NCI-H526 (cell line): ENCODE measurements at places on chromosomes 11 and 22.

DNA sequence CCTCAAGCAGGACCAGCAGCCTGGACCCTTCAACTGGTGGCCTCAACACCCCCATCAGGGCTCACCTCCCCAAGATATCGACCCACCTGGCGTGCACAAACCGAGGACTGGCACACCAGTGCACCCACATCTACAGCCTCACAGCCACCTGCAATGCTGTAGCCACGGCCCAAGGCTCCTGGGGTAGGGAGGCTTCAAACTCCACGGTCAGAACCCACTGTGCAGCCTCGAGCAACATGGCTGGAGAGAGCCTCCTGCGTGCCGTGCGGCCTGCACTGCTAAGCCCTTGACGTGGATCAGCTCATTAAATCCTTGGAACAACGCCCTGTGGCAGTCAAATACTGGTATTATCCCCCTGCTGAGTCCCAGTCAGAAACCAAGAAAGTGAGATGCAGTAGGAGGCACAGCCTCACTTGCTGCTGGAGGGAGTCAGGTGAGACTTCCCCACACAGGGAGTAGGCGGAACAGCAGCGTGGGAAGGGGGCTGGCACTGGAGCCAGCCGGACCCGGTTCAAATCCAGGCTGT lies 4.6 kb downstream of the CARD10 start:
- DNase-seq, result no peak

GRCh38 chr22:42462016-42462415 lies 29.8 kb upstream of the NFAM1 start:
- DNase-seq, result peak; percentile 16

GRCh38 chr22:47627556-47628253 lies 865.3 kb downstream of the TBC1D22A start:
- no peak for DNase-seq

DNA sequence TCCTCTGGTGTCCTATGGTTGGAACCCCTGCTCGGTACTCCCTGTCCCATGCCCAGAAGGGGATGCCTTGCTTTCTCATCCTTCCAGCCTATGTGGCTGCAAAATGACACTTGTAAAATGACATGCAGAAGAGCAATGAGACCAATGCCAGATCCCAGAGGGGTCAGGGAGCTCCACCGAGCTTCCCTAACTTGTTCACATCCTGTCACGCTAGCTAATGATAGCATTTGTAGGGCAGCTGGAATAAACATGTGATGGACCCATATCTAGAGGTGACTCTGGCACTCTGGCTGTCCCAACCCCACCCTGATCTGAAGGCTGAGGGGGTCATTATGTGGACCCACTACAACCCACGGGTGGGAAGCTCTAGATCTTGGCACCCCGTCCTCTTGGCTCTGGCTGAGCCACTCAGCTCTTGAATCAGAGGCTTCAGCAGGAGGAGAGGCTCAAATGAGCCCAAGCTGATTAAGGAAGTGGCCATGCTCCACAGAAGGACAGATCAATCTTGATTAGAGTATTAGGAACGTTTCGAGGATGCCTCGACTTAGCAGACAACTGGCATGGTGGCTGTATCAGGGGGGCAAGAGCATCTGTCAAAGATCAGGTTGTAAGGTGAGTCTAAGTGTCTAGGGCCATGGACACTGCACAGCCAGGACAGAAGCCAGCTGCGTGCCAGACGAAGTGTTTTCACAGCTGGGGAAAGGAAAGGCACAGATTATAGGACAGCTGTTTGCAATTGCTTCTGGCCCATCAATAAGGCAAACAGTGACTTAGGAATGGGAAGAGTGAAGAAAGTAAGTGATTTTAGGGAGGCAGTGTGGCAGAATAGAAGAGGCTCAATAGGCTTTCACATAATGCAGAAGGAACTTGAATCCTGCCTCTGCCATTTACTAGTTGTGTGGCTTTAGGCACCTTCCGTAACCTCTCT lies 182.8 kb downstream of the KIRREL3 start:
- DNase-seq, result no peak

GRCh38 chr22:46462726-46463371 lies 74.6 kb downstream of the CELSR1 start:
- DNase-seq, result no peak

- no peak for DNase-seq
Measured at GRCh38 chr11:69166218-69167115, 10.7 kb downstream of the SMIM38 start.

DNA sequence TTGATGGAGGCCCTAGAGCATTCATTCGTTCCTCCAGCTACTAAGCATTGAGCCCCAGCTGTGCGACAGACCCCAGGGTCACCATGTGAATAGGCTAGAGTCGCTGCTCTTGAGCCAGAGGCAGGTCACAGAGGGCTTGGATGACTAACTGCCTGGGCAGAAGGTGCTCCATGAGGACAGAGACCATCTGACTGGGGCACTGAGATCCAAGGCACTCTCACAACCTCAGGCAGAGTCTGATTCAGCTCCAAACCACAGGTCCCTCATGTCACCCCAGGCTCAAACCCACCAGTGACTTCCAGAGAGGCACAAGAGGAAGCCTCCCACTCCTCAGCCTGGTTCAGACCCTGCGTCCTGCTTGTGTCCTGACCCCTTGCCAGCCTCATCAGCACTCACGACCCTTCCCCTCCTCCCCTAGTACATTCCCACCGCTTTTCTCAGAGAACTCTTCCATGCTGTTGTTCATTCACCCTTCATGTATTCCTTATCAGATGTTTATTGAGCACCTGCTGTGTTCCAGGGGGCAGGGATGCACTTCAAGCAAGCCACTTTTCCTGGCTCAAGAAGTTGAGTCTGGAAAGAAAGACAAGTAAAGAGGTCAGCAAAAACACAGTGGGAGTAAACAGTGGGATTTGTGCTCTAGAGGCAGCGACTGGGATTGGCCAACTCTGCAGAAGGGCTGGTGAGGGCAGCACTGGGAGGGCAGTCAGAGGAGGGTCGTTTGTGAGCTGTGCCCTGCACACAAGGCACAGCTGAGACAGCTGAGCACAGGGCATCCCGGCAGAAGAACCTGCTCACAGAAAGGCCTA lies 9.3 kb downstream of the OAF start:
- no peak for DNase-seq

GRCh38 chr22:37776639-37777005 lies 31.1 kb upstream of the GCAT start:
- DNase-seq, result no peak

GRCh38 chr22:50303515-50303847 lies 4.0 kb downstream of the PLXNB2 start:
- DNase-seq, result no peak

- no peak for DNase-seq
Measured at GRCh38 chr11:12395333-12395732, 18.0 kb downstream of the PARVA start.

- DNase-seq, result no peak
Measured at GRCh38 chr11:46390331-46391171, 1.0 kb downstream of the CHRM4 start.

DNA sequence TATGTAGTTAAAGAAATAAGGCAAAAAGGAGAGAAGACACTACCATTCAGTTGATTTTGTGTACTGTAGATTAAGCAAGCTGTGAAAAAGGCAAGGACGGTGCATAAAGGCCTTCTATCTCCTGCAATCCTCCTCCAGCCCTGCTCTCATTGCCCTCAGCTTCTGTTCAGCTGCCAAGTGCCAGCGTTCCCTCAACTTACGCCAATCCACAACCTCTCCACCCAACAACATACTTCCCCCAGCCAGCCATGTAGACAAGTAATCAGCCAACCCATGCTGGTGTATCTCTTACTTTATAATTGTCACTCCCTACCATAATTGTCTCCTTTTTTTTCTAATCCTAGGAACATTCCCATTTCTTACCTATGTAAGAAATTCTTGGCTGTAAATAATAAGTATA lies 30.1 kb upstream of the ANO5 start:
- no peak for DNase-seq

GRCh38 chr11:28259177-28259843 lies 151.1 kb downstream of the METTL15 start:
- DNase-seq, result no peak
